Tibial artery (tissue), 4 donors: ENCODE measurements at places on chromosomes 7 and 10.
A peak's percentile ranks its signal among the peaks of the same experiment; 100 is the strongest.

DNA sequence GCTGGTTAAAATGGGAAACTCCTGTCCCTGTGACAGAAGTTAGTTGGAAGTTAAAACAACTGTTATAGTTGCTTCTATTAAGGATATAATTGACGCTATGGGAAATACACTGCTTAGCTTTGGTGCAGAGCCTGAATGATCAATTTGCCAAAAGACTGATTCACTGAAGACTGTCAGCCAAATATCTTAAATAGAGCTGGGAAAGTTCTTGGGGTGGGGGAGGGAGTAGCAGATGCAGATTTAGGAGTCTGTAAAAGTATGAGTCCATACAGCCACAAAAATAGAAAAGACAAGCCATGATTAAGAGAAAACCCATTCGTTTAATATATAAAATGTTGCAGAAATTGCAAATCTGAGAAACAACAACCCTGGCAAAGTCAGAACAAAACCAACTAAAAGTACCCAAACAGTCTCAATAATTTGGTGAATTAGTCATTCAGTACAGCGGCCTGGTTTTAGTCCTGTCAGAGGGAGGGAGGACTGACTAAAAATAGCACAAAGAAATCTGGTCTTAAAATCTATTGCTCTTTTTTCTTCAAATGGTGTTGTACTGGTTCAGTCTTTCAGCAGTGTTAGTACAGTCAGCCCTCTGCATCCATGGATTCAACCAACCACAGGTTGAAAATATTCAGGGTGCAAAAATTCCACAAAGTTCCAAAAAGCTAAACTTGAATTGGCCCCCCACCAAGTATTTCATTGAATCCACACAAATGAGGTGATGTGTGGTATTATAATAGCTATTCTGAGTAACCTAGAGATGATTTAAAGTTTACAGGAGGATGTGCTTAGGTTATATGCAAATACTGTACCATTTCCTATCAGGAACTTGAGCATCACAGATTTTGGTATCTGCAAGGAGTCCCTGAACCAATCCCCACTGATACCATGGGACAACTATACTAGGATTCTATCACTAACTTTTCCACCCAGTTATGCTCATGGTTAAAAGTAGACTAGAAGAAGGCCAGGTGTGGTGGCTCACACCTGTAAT lies 30.0 kb downstream of the STK17A start:
- DNase-seq: no peak

GRCh38 chr7:39908141-39908540 lies 41.9 kb upstream of the CDK13 start:
- no peak for DNase-seq

GRCh38 chr10:17454161-17455014 lies at the start of gene ST8SIA6:
ST8SIA6 (minus strand) TSS chr10:17454595; CDS start chr10:17454255, 340 bp downstream.
- DNase-seq: no peak

DNA sequence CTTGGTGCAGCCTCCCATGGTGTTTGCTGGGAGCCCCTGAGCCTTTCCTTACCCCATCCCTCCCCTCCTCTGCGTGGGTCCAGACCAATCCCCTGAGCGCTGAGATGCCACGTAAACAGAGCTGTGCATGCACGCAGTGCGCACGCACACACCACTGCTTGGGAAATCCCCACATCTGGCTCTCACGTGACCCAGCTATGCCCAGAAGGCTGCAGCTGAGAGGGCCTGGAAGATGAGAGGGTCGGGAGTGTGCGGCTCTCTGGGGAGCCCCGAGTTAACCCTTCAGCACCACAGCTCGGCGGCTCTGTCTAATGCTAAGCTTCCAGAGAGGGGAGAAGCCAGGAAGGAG lies 177.2 kb downstream of the SH3PXD2A start:
- peak; percentile 87 for DNase-seq

DNA sequence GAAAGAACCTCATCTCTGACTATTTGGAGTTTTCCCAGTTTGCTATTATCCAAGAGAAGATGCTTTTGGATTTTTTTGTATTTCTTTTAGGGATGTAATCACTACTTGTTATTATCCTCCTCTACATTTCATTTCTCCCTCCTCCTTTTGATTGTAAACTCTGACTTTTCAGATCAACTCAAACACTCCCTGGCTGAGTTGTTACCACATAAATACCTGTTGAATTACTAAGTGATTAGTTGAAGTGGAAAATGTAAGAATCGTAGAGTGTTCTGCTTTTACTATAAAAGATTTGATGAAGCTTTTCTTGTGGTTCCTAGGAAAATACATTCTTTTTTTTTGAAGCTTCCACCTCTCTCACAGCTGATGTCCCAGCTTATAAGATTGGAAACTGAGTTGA lies 164.1 kb upstream of the C1GALT1 start:
- DNase-seq: no peak

- no peak for DNase-seq
Measured at GRCh38 chr7:132072165-132072564, 504.1 kb downstream of the PLXNA4 start.
